NCI-H1436 treated with DMSO at 0.1 percent for 48 hours (cell line): ENCODE measurements at places on chromosomes 12 and 14.

DNA sequence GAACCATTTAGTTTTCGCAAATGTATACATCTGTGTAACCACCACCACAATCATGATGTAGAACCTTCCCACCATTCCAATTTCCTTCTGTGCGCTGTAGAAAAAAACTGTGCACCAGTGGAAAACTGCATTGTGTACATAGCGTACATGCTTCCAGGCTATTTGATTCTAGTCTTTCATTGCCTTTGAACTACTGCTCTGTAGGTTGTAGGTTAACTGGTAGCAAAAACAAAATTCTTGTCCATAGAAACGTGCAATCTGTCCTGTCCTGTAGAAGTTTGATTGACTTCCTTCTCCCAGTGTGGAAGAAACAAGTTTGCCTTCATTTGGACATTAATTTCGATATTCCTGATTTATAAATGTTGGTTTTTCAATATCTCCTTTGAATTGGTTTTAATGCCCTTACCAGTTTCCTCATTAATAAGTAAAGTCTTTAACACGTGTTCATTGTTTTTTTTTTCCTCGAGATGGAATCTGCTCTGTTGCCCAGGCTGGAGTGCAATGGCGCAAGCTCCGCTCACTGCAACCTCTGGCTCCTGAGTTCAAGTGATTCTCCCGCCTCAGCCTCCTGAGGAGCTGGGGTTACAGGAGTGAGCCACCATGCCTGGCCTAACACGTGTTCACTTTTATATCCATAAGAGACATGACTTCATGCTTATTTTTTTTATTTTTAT lies 3.6 kb upstream of the ISM2 start:
- no peak for DNase-seq

- no peak for DNase-seq
These were observed 43.9 kb downstream of the SSPN start for GRCh38 chr12:26239122-26239851.

DNA sequence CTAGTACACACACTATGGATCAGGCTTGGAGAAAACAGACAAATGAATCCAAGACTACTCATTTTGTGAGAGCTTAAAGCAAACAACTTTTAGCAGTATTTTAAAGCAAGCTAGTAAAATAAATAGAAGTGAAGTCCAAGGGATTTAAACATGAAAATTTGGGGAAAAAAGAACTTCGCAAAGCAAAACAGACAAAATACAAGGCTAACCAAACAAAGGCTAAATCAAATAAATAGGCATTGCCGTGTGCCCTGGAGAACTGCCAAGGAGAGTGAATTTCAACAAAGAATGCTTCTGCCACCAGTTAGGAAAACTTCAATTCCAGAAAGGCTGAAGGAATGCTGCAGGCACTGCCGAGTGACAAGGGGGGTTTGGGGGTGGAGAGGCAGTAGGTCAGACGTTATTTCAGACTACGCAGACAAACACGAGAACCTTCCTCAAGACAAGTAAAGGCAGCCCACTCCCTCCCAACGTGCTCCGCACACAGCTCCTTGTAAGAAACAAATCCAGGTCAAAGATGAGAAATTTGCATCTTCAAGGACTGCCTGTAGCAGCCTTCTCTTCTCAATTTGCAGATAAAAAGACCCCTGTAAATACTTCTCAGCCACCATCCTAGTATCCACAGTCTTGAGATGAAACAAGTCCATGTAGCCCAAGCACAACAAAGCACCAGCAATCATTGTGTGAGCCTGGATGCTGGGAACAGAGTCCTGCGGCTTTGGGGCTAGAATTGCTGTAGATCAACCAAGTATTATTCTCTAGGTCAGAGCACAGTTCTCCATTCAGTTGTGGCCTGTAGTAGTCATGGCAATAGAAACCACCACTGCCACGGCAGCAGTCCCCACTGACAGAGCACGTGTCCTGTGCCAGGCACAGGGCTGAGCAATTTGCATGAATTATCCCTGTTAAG lies 43.3 kb downstream of the EFCAB11 start:
- no peak for DNase-seq

DNA sequence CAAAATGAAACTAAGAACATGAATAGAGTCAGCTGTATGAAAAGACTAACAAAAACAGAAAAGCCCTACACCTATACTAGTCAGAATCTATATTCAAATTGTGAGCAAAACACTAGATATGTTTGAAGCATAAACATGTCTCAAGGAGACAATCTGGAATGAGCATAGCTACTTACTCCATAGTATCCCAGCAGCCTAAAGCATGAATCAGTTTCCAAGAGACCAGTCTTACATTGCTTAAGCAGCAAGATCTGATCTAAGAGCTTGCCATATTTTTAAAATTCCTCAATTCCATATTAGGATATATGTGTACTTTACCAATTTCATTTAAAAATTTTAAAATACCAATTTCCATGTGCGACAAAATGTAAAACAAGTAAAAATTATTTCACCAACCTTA lies 7.7 kb downstream of the CAPS2 start:
- DNase-seq, result no peak

DNA sequence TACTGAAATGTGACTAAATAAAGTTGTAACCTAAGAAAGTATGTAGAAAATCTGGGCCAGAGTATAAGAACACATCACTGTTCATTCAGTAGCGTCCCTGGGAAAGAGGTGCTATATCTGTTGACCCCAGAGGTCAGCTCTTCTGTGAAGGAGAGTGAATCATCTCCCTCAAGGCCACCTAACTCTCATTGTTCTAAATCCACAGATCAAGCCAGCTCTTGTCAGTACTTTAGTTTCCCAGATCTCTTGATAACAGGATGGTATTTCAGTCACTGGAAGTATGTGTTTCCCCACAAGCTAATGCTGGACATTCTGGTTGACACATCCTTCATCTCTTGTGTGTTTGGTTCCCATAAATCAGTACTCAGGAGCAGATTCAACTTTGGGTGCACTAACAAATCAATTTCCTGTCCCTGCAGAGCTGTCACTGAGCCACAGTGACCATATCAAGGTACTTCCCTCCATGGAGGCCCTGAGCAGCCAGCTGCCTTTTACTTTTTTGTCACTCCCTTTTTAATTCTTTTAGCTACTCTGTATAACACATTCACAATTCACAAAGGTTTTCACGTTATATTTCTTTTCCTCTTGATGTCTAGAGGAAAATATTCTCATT lies 7.8 kb downstream of the KRT1 start:
- DNase-seq, result no peak

DNA sequence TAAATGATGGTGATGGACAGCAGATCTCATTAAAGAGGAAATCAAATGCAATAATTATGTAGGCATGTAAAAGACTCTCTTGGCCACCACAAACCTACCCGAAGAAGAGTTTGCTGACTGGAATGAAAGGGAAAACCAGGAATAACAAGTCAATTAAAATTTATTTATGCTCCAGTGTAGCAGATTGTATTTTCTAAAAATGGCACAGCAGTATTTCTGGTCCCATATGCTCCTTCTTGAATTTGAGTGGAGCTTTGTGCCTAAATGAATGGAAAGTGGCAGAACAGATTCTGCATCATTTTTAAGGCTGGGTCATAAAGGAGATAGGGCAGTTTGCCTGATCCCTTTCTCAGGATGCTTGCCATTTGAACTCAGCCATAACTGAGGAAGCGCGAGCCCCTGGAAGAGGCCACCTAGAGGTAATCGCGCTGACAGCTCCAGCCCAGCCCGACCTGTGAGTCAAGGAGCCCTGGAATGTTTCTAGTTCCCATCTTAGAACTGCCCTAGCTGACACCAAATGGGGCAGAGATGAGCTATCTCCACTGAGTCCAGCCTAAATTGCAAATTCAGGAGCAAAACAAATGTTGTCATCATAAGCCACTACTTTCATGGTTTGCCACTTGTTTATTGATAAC lies 229.2 kb upstream of the TMTC1 start:
- no peak for DNase-seq

- no peak for DNase-seq
These were observed 8.3 kb upstream of the KLRK1 start for GRCh38 chr12:10398168-10398567.

DNA sequence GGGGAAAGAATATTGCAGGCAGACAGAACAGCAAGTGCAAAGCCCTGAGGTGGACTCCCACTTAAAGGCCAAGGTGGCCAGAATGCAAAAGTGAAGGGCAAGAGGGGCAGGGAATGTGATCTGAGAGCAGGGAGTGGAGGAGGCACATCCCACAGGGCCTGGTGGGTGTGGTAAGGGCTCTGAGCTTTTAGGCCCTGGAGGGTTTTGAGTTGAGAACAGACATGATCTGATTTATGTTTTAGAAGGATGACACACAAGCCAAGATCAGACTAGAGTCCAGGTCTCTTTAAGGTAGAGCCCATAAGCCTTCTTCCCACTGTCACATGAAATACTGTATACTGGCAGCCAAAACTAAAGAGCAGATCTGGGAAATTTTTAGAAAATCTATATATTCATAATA lies 162.5 kb downstream of the SLC38A4 start:
- DNase-seq, result no peak
